ENCODE measurements at places on chromosomes 2 and 18.

- DNase-seq: no peak
Measured at GRCh38 chr2:33062665-33063250, 116.0 kb downstream of the LTBP1 start.

DNA sequence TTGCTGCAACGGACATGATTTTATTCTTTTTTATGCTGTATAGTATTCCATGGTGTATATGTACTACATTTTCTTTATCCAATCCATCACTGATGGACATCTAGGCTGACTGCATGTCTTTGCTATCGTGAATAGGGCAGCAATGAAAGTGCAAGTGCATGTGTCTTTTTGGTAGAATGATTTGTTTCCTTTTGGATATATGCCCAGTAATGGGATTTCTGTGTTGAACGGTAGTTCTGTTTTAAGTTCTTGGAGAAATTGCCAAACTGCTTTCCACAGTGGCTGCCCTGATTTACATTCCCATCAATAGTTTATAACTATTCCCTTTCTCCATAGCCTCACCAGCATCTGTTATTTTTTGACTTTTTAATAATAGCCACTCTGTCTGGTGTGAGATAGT lies 99.7 kb upstream of the CRIM1 start:
- DNase-seq: no peak

DNA sequence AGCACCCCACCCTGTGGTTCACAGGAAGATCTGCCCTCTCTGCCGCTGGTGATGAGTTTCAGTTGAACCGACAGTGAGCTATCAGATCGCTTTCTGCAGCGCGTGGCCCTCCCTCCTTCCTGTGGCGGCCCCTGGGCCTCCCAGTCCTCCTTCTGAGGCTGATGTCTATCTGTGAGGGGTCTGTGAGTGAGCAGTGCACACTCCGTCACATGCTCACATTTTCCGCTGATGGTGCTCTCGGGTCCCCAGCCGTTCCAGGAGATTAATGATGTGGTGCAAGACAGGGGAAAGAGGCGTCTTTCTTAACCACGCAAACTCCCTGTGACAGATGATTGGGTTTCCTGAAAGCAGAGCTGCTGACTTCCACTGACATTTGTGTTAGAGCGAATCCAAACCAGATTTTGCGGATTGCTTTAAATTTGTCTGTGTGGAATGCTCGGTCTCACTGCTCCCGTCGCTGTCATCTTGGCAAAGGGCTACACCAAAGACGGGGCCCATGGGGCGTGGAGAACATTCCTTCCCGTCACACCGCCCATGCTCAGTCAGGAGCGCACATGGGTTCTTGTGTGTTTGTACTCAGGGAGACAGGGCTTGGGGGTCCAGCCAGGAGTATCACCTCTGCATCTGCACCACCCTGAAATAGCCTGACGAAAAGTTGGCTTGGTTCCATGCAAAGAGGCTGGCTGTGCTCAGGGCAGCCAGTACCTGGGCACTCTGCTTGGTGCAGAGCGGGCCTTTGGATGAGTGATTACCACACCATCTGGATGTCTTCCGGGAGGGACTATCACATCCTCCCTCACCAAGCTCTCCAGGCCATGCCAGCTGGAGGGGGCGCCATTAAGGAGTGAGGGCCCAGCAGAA lies 154.7 kb upstream of the HS6ST1 start:
- no peak for DNase-seq

DNA sequence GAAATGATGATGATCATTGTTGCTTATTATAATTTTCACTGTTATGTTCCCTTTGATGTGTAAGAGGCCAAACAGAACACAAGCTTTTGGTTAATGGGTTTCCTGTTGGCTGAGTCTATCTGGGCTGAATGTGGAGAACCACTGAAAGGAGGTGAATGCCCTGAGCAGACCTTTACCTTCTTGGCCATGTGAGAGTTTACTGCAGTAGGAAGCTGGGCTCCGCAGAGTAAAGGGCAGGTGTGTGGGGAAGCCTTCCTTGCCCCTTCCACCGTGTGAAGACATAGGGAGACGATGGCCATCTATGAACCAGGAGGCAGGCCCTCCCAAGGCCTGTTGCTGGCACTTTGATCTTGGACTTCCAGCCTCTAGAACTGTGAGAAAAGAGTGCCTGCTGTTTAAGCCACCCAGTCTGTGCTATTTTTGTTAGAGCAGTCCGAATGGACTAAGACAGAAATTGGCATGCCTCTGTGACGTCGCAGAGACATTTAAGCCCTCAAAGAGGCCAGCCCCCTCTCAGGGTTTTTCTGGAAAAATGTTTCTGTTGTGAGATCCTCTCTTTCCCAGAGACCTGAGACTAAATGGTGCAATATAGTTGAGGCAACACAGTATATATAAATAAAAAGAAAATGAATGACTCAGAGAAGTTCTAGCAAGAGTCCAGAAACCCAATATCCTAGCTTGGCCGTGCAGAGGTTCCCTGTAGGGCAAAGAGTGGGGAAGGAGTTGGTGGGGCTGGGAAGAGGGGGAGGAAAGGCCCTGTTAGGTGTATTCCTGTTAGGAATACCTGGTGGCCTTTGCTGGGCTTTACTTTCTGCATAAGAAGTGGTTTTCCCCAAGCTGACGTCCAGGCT lies 121.9 kb upstream of the LGALSL start:
- DNase-seq: no peak

GRCh38 chr2:133789743-133790142 lies 221.5 kb upstream of the NCKAP5 start:
- DNase-seq: no peak

GRCh38 chr2:48600204-48600813 lies 17.3 kb upstream of the GTF2A1L start:
- DNase-seq: peak; percentile 48

DNA sequence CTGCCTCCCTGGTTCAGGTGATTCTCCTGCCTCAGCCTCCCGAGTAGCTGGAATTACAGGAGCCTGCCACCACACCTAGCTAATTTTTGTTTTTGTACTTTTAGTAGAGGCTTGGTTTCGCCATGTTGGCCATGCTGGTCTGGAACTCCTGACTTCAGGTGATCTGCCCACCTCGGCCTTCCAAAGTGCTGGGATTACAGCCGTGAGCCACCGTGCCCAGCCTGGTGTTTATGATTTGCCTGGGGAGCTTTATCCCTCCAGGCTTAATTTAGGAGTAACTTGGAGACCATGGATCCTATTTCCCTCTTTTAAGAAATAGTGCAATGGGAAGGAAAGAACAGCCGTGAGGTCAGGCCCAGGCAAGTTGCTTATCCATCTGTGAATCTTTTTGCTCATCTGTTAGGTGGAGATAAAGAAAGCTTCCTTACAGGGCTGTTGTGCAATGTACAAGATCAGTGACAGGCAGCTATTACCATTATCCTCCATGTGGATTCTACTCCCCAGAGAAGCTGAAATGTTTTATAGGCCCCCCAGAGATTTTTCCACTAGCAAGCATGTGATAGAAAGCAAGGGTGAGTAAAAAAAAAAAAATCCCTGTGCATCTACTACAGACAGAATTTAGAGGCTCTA lies 104.9 kb upstream of the MGAT5 start:
- peak; percentile 98 for DNase-seq

DNA sequence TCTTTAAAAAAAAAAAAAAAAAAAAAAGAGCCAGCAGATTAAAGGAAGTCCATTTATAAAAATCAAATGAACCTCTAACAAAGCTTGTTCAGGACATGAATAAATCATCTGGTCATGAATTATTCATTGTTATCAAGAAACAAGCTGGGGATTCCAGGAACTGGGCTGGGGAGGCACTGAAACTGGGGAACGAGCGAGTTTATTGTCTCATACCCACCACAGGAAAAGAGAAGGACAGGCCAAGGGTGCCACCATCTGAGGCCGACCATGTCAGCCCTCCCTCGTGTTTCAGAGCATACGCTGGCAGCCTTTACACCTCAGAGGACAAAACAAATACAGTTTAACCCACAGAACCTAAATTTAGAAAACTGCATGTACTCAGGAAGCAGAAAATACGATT lies 164.2 kb downstream of the VWC2L start:
- no peak for DNase-seq

DNA sequence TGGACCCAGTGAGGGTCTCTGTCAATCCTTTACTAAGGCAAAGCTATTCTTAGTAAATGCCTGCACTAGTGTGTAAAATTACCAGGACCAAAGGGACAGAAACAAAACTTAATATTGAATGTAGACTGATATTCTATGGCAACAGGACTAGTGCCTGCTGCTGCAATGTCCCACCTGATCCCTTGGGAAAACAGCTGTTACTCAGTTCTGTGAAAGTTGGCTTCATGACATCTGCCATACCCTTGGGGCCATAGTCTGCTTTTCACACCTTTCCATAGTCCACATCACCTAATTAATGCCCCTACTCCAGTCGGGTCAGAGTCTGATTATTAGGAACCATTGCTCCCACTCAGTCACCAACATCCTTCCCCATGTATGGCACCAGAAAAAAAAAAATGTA lies 14.5 kb downstream of the DNAJC27 start:
- DNase-seq: peak; percentile 95

DNA sequence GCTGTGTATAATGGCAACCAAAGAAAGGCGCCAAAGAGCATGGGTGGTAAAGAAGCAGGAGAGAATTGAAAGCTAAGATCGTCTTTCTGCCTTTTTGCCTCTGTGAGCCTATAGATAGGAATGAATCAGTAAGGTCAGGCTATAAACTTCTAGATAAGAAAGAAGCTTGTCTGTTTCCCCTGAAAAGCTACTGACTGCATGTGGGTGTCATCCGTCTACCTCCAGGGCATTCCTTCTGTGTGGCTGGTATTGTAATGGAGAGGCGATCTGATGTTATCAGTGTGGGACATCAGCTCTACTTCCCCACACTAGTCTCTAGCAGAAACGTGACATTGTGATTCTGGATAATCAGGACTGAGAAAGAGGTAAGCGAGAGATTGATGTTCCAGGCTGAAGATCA lies 63.4 kb upstream of the PLA2R1 start:
- no peak for DNase-seq

- no peak for DNase-seq
Measured at GRCh38 chr18:4986677-4987076, 210.4 kb downstream of the AKAIN1 start.

DNA sequence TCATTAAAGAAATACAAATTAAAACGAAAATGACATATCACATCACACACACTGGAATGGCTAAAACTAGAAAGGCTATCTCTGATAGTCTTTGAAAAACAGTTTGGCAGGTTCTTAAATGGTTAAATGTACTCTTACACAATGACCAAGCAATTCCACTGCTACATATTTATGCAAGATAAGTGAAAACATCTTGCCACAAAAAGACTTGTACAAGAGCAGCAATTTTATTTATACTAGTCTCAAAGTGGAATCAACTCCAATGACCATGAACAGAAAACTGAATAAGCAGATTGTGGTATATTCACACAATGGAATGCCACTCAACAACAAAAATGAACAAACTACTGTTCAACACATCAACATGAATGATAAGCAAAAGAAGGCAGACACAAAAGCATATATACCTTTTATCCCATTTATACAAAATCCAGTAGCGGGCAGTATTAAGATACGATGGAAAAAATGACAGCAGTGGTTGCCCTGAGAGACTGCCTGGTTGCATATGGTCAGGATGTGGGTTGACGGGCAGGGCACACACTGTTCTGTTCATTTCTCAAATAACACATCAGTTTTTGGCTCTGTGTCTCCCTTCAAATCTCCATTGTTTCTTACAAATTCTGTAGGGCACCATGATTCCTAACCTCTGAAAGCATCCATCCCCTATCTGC lies 25.4 kb downstream of the SP100 start:
- no peak for DNase-seq

GRCh38 chr2:99597616-99598015 lies 107.8 kb upstream of the REV1 start:
- DNase-seq: no peak

- no peak for DNase-seq
Measured at GRCh38 chr18:42534313-42534712, 579.3 kb downstream of the PIK3C3 start.

- DNase-seq: no peak
Measured at GRCh38 chr18:74714791-74715190, 117.1 kb downstream of the ZNF407 start.

DNA sequence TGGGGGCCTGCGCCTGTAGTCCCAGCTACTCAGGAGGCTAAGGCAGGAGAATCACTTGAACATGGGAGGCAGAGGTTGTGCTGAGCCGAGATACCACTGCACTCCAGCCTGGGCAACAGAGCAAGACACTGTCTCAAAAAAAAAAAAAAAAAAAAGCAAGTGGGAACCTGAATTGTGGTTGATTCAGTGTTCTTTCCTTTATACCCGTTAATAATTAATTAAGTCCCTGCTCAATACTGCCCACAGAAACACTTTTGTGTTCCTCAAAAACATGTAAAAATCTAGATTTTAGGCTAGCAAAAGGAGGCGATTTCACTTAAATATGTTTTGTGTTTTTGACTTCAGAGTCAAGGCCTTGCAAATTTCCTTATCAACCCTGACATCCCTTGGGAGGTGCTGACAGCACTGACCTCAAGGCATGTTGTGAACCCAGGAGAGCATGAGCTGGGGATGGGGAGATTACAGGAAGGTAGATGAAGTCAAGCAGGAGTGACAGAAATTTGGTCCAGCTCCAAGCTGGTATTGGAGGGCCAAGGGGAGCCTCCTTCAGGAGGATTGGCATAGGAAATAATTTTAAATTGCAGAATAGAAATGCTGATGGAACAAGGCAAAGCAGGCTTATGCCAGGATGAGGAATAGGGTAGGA lies 89.0 kb upstream of the PNPT1 start:
- DNase-seq: no peak

DNA sequence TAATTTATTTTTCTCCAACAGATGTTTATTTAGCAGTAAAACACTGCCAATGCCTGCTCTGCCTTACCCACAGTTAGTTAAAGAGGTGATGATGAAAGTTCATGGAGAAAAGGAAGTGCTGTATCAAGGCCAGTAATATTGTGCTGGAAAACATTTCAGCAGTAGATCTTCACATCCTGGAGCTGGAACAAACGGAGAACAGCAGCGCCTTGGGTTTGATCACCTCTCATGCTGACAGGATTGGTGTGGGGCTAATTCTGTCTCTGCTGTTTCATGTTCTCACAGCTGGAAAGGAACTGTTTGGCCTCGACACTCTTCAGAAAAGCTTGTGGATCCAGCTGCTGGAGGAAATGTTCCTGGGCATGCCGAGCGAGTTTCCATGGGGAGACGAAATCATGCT lies 61.5 kb upstream of the RPE start:
- no peak for DNase-seq

GRCh38 chr2:149430743-149431736 lies 100.7 kb downstream of the LYPD6 start:
- no peak for DNase-seq

DNA sequence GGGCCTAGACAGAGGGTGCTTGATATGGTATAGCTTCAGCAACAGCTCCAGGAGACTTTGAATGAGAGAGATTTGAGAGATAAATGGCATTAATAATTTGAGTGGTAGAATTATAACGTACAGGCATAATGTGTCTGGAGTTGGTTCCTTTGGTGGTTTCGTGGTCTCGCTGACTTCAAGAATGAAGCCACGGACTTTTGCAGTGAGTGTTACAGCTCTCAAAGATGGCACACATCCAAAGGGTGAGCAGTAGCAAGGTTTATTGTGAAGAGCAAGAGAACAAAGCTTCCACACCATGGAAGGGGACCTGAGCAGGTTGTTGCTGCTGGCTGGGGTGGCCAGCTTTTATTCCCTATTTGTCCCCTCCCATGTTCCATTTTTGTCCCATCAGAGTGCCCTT lies 23.1 kb downstream of the PDCD1 start:
- DNase-seq: no peak

- no peak for DNase-seq
Measured at GRCh38 chr2:15115776-15116175, 445.4 kb downstream of the NBAS start.

All from NCI-H2171 treated with DMSO at 0.1 percent for 48 hours (cell line).